Colonic mucosa (tissue), 4 donors: ENCODE measurements at places on chromosomes 5 and 9. TPM values are rescaled to one million over a fixed set of nuclear protein-coding genes. Genes with fewer than 3 reads are reported as not detected.

DNA sequence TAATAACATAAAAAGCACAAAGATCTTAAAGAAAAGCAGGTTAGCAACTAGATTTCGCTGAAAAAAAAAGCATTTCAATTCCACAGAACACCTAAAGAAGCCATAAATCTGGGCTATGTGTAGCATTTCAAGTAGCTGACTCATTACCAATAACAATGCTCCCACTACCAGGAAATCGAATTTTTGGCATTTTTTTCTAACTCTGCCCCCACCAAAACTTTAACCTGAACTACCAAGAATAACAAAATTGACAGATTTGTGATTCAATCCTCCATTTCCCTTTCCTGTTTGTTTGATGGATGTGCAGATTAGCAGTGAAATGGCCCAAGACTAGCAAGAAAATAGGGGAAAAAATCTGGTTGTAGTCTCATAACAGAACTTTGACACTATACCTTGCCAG is 180.2 kb downstream of the RASEF start:
- DNase-seq, result no peak

- DNase-seq, result no peak
These were observed 761.7 kb upstream of the ARRDC3 start for GRCh38 chr5:92144824-92145223.

GRCh38 chr9:88319936-88320747 is 68.1 kb upstream of the SPIN1 start:
- DNase-seq, result no peak

DNA sequence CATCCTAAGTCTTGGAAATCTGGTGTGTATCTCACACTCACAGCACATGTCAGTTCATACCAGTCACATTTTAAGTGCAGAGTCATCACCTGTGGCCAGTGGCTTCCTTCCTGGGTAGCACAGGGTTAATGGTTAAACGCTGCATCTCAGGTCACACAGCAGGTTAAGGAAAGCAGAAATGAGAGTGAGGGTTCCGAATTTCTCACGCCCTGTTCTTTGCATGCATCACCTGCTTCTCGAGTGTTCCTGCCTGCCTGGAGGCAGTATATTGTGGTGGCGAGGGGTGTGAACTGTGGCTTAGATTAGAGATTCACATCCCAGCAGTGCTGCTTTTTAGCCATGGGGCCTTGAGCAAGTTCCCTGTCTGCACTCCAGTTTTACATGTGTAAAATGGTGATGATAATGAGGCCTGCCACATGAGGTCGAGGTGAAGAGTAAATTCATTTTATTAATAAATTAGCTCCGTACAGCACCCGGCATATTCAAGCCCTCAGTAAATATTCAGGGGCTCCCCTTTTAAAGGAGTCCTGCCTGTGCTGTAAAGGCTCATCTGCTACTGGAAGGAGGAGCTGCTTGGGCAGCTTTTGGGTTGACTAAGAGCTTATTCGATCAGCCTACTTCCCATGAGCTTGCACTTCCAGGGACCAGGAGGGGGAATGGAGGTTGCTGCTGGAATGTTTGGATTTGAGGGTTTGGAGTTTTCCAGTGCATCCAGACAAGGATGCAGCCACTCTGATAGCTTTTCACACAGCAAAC is 61.1 kb upstream of the SAP30L start:
- no peak for DNase-seq

GRCh38 chr5:67773411-67774266 is 441.9 kb upstream of the PIK3R1 start:
- peak; percentile 45 for DNase-seq

GRCh38 chr9:127786773-127787104 is 905 bp downstream of the CDK9 start:
- DNase-seq, result no peak

DNA sequence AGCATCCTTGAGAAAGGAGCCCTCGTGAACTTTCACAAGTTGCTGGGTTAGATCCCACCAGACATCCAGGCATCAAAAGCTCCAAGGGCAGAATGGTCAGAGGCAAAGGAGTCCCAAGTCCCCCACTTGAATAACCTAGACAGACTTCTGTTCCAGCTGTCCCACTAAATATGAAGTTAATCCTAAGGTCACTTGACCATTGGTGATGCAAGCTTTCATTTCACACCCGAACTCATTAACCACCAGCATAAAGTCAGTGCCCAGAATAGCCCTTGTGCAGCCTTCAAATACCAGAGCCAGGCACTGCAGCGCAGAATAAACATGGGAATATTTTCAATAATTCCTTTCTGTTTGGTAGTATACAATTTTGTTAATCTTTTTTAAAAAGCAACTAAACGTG is 28.9 kb downstream of the OXCT1 start:
- DNase-seq, result no peak

GRCh38 chr5:100889896-100890295 is 13.2 kb downstream of the ST8SIA4 start:
- DNase-seq, result no peak

TDRD7 gene
- total RNA-seq, result 28.8 TPM

CNTRL gene
- 6.1 TPM for total RNA-seq

FAM169A gene
- 4.9 TPM for total RNA-seq

SEMA4D gene
- 14.7 TPM for total RNA-seq

F2R gene
- total RNA-seq, result 8.1 TPM
